ENCODE measurements at places on chromosomes 16 and 17.

DNA sequence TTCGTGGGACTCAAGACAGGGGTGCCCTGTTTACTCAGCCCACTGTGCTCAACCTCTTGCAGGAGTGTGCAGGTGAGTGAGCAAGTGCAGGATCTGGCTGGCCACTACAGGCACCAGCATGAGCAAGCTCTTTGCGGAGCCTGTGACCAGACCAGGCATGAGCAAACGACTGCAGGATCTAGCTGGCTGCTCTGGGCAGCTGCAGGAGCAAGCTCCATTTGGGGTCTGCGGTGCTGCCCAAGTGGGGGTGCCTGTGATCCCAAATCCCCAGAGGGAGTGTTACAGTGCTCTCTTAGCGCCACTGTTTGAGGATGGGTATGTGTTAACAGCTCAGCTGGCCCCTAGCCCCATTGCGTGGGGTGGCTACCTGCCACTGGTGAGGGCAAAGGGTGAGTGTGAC lies 2.4 kb downstream of the USP6 start:
- DNase-seq, result no peak

DNA sequence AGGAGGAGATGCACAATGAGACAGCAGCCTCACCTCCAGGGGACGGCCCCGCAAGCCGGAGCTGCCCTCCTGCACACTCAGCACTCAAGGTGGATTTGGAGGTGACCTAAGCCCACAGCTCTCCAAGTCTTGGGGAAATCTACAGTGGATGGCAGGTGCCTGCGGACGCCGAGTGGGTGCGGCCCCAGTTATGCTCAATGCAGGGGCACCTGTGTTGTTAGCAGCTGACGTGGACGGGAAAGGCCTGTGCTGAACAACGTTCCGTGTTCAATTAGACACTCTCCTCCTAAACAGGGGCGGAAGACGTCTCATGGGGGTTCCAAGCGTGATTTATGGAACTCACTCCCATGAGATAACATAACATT lies 22.0 kb upstream of the METRNL start:
- DNase-seq, result no peak

DNA sequence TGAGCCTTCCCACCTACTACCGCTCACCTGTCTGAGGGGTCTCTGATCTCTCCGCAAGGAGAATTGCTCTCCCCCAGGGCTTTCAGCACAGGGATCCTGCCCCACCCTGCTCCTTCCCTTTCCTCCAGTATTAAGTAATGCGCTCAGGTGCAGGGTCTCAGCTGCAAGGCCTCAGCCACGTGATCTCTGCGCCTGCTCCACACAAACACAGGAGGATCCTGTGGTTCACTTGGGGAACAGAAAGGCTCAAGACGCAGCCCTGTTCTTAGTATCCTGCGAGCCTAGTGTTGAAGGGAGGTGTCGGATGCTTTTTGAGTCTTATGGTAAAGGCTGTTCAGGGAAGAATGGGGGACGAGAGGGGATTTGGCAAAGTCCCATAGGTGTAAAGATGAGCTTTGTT lies 41.6 kb upstream of the GCSH start:
- DNase-seq, result no peak

DNA sequence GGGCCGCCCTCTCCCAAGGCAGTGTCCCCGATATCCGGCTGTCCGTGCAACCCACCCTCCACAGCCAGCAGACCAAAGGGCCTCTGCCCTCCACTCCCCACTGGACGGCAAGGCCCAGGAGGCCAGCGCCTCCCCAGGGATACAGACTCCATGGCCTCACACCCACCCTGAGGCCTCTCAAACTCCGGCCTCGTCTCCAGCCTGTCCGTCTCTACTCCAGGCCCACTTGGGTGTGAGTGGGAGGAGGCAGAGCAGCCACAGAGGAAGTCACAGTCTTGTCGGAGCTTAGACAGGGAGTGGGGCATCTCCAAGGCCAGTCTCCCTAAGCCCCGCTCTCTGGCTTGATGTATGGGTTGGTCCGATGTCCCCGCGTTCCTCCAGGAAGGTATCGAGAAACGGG lies 73.3 kb downstream of the SRCIN1 start:
- no peak for DNase-seq

- DNase-seq, result no peak
Measured at GRCh38 chr17:74597069-74597790, 5.1 kb upstream of the CD300LD start.

DNA sequence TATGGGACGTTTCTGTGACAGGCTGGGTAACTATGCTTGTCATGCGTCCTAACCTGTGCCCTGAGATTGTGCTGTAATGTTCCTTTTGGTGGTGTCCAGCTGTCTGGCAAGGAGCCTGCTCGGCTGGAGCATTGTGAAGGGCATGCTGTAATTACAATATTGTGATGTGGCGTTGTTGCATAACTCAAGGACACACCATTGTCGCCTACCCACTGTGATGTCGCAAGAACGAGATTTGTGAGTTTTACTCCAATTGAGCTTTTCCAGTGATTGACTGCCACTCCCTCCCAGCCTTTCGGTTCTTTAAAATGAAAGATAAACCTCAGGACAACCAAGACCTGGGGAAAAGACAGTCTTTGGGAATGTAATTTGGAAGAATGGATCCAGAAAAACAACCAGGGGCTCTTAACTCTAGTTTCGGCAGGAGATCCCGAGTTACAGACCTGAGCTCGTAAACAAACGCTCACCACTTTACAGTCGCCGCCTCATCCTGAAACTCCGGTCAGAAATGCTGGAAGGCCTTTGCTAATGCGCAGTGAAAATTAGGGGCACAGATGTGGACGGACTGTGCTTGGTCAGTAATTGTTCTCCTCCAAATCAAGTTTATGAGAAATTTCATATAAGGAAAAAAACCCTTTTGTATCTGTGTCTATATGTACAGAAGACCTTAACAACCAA lies 1.3 kb downstream of the ZNF750 start:
- no peak for DNase-seq

- no peak for DNase-seq
Measured at GRCh38 chr16:76780556-76780955, 410.4 kb upstream of the MON1B start.

GRCh38 chr17:38568845-38569510 lies 36.8 kb downstream of the SRCIN1 start:
- no peak for DNase-seq

- no peak for DNase-seq
Measured at GRCh38 chr17:35447499-35447898, 1.1 kb downstream of the SLFN13 start.

DNA sequence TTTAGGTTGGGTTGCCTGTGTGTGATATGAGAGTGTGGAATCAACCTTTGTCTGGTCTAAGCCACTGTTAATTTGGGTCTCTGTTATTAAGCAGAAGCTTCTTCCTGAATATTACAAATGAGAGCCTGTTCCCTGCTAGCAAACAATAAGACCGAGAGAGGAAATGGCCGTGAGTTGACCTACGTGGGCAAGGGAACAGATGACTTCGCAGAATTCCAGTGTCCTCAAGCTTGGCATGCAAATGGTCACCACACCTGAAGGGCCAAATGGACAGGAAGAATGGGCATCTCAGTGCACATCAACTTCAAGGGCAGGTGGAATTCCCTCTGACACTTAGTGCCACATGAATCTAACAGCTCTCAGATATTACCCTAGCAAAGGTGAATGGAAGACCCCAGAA lies 250.8 kb upstream of the FOXF1 start:
- DNase-seq, result no peak

DNA sequence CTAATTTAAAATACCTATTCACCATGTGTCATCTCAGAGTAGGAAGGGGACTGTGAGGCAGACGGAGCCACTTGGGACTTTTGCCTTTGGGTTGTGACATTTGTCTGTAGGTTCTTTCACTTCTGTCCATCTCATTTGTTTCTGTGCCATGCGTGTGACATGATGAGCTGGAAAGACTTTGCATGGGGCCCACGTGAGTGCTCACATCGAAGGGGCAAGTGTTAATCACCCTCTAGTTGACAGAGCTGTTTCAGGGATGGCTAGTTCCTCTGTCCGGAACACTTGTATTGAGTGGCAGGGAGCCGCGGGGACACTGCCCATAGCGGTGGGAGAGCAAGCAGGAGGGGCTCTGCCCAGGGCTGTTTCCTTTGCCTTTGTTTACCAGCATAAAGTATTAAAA lies 112.0 kb downstream of the RPTOR start:
- no peak for DNase-seq

DNA sequence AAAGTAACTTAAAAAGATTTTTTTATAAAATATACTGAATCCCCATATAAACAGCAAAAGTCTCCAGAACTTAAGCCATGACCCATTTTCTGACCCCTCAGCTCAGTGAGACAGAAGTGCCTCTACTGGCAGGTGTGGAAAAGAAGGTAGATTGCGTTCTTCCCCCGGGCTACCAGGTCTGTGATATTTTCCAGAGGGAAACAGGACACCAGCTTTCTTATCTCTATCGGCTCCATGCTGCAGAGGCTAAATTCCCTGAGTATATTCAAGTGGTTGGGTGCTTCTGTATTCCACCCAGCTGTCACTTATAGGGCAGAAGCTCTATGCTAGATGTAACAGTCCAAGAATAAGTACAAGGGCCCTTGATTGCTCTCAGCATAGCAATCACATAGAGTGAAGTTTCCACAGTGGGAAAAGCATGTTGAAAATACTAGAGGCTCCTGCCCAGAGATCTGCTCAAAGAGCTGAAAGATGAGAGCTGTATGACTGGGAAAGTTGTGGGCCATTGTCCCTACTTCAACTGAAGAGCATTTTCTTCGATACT lies 687.3 kb downstream of the CDH11 start:
- DNase-seq, result no peak

- no peak for DNase-seq
Measured at GRCh38 chr16:89921131-89921701, 1.9 kb upstream of the TUBB3 start.

DNA sequence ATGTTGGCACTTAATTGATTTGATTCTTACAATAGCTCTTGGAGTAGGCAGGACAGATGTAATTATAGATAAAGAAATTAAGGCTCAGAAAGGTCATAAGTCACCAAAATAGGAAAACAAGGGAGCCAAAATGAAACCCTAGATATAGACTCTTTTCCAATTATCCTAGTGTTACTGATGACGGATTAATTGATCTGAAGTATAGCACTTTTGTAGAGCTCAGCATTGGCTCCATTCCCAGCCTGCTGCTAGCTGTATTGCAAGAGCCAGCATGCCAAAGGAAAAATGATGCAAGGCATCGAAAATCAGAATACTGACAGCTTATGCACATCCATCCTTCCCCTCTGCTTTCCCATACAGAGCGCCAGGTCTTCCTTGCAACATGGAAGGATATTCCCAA lies 21.6 kb upstream of the RASL10B start:
- no peak for DNase-seq

DNA sequence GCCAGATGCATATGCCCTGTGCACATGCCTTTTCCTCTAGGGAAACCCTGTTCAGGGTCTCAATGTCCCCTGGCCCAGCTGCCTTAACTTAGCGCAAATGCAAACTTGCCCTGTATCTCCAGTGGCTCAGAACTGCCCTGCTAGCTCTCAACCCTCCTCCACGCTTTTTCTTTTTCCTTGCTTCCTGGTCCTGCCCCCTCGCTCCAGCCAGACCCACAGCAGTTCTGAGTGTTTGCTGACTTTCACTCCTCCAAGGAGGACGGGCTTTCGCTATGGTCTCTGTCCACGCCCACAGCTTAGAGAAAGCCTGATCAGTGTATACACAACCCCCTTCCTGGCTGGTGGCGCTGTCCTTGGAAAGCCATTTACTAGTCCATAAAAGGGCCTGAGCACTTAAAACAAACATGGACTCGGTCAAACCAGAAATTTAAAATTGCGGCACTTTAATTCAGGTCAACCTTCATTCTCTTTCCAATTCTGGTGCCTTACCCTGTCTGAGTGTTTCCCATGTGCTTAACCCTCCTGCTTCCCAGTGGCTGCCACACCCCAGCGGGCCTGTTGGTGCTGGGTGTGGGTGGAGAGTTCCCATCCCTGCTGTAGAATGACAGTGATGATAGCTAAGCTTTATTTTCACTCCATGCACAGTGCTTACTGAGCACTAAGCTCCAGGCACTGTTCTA lies 15.6 kb upstream of the TMEM98 start:
- no peak for DNase-seq

Measured in NAMALWA (cell line).